ENCODE measurements at places on chromosomes 4 and X.

DNA sequence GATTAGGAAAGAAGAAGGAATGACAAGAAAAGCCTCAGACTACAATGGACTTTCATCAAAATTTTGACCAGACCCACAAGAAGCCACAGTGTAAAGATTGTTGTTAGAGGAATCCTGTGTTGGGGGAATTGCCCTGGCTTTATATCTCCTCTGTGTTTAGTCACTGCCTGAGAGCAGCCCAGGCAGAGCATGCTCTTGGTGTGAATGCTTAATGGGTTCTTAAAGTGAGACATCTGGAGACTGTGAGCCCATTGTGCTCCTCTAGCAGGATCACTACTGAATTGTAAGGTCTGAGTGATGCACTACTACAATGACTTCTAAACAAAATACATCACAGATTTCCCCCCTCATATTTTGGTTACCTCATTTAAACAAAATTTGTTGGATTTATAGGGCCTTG lies 1860.5 kb upstream of the ADGRL3 start:
- no peak for DNase-seq

DNA sequence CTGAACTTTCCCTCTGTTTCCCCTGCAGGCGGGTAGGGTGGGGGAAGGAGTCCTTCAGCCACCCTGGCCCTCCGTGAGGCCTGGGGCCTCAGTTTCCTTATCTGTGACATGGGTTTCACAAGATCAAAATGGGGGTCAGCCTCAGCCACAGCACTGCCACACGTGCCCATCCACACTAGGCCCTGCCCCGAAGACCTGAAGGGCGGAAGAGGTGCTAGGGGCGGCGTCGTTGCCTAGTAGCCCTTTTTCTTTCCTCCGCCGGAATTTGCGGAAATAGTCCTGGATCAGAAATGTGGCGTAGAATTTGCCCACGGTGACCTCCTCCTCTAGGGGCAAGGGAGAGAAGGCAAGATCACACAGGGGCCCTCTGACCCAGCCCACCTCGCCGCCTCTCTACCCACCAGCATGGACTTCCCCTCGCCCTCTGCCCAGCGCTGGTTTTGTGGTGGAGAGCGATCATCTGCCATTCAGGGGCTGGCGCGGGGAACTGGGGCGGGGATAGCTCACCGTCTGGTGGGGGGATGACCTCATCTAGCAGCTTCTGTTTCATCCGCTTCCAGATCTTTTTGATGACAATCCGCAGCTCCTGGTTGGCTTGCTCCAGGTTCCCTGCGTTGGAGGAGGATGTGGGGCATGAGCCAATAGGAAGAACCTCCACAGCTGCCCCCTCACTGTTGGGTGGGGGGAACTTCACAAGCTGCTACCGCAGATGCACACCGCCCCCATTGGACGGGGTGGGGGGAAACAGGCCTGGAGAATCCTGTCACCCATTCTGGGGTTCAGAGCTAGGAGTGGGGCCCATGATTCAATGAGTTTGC lies 9.7 kb upstream of the SYP start:
- no peak for DNase-seq

GRCh38 chrX:134631426-134632346 lies 26.6 kb downstream of the PLAC1 start:
- DNase-seq: no peak

- DNase-seq: no peak
Observed at GRCh38 chrX:119240356-119240755, 4.3 kb downstream of the PGRMC1 start.

DNA sequence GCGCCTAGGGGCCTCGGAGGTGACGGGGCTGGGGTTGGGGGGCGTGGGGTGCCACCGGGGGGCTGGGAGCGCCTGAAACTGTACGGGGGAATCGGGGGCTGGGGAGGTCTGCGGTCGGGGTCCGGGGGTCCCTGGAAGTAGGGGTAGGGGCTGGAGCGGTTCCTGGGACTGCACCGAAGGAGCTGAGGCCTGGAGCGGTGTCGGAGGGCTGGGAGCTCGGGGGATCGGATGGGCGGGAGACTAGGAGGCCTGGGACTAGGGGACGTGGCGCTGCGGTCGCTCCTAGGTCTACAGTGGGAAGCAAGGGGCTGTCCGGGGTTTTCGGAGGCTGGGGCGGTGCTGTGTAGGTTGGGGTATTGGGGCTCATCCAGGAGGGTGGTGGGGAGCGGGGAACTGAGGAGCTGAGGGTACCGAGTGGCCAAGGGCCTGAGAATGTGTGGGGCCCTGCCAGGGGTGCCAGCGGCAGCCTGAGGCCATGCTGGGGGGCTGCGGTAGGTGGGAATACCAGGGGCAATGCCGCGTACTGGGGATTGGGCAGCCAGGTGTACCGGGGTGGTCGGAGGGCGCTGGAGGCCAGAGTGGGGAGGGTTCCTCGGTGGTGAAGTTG lies 562 bp downstream of the AKAP17A start:
- no peak for DNase-seq

DNA sequence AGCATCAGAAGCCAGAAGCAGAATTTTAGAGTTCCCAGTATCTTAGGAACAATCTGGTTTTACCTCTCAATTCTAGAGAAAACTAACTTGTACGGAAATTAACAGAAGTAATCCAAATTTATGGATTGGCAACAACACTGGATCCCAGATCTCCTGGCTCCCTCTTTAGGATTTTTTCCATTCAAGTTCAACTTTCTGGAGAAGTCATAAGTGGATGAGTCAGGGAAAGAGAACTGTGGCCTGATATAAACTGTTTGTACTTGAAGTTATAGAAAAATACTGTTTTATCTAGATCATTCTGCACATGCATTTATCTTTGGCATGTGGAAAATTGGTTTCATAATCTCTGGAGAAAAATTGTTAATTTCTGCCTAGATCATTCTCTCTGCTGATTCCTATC lies 380.4 kb downstream of the PCDH7 start:
- no peak for DNase-seq

DNA sequence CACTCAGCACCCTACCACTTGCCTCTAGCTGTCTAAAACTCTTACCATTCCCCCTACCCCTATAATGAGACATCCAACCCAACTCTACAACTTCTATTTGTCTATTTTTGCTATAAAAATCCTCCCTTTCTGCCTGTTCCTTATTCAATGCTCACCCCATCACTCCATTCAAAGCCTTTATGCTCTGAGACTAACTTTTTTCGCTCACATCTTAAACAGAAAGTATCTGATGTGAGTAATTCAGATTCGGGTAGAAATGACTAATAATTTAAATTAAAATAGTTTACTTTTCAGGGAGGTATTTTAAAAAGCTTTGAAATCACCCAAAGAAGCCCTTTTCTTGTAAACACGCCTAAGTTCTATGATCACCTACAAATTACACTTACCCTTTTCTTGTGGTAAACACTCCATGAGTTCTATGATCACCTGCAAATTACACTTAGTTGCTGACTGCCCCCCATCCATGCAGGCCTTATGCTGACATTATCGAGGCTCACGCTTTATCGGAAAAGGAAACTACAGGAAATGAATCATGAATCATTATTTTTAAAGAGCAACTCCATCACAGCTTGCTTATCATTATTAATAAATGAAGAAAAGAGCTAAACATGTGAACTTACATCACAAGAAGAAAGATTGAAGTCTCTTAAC lies 168.7 kb upstream of the PPP1R2C start:
- no peak for DNase-seq

DNA sequence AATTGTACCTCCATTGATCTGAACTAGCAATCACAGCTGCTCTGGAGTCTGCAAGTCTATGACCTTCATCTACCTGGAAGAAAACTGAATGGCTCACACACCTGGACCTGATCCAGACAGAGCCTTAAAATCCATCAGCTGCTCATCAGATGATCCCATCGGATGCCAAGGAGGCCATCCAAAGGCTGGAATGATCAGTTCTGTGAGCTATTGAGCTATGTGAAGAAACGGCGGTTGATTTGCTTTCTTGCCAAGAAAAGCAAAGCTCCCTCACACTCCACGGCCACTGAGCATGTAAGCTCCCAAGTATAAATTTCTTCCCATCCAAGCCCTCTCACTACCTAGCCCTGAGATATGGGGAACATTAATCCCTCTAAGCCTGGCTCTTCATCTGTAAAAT lies 63.1 kb downstream of the RELL1 start:
- no peak for DNase-seq

GRCh38 chrX:130057209-130057608 lies 53.1 kb downstream of the ELF4 start:
- no peak for DNase-seq

- no peak for DNase-seq
Observed at GRCh38 chr4:38107818-38108217, 147.6 kb downstream of the PTTG2 start.

DNA sequence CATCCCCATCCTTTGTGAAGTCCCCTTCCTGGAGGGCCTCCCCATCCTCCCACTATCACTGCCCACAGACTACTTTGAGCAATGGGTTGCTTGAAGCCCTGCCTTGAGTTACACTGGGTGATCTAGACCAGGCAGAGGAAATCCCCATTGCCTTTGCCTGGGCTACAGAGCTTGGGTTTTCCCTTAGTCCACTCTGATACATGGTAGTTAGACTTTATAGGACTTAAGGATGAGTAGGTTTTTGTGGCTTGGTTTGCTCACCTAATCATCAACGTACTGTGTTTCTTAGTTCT lies 56.6 kb downstream of the TMEM131L start:
- DNase-seq: no peak

- no peak for DNase-seq
Observed at GRCh38 chr4:157025898-157026297, 50.1 kb upstream of the GLRB start.

GRCh38 chr4:150751648-150752047 lies 169.7 kb downstream of the MAB21L2 start:
- DNase-seq: no peak

DNA sequence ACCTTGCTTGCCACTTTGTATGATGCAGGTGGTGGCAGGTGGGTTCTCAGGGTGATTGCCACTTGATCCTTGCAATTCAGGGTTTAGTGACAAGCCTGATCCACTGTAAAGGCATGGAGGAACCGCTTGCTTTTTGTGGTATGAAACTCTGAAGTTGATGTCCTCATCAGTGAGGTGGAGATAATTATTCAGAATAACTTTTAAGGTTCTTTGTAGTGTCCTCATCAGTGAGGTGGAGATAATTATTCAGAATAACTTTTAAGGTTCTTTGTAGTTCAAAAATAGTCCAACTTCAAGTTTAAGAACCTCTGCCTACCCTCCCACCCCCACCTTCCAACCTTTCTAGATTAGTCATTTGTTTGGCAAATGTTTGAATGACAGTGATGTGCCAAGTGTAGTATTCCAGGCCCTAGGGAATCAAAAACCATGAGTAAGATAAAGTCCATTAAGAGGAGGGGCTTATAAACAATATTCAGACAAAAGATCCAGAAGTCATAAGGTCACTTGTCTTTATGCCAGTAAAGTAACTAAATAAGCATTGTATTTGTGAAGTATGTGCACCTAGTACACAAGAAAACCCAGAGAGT lies 51.2 kb downstream of the DCUN1D4 start:
- no peak for DNase-seq

GRCh38 chr4:152535360-152535902 lies 461 bp downstream of the FBXW7 start:
- no peak for DNase-seq

DNA sequence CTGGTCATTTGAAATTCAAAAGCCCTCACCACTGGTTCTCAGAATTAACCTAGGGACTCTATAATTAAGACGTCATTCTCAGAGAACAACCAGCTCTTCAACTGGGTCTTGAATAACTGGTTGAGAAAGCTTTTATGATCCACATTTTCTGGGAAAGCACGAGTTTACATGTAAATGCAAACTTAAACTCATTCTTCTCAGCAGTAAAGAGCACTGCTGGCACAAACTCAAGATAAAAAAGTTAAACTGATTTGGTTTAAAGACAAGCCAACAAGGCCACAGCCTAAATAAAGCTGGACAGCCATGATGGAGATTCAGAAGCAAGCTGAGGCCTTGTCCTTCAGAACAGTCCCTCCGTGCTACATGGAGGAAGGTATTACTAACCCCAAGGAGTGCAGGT lies 13.2 kb downstream of the BST1 start:
- DNase-seq: no peak

- DNase-seq: no peak
Observed at GRCh38 chrX:44343412-44344141, at the start of gene EFHC2. Gene EFHC2 (minus strand): TSS chrX:44343672. CDS start chrX:44343588, 84 bp downstream.

- DNase-seq: no peak
Observed at GRCh38 chr4:186676531-186677161, 47.0 kb downstream of the FAT1 start.

DNA sequence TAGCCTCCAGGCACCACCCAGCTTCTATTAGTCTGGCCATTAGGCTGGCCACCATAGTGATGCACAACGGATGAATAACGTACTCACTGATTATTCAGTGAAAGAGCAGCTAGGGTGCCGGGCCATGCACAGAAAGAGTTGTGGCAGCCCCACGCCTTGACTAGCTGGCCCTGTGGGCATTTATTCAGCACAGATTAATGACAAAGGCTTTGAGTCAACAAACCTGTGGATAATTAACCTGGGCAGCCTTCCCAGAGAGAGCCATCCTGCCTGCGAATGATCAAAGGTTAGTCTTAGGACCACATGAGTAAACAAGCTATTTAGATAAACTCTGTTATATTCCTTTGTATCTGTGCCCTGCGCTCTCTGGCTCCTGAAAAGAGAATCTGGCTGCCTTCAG lies 37.2 kb downstream of the MAP9 start:
- DNase-seq: no peak

GRCh38 chr4:89336818-89337420 lies 29.3 kb upstream of the GPRIN3 start:
- no peak for DNase-seq

DNA sequence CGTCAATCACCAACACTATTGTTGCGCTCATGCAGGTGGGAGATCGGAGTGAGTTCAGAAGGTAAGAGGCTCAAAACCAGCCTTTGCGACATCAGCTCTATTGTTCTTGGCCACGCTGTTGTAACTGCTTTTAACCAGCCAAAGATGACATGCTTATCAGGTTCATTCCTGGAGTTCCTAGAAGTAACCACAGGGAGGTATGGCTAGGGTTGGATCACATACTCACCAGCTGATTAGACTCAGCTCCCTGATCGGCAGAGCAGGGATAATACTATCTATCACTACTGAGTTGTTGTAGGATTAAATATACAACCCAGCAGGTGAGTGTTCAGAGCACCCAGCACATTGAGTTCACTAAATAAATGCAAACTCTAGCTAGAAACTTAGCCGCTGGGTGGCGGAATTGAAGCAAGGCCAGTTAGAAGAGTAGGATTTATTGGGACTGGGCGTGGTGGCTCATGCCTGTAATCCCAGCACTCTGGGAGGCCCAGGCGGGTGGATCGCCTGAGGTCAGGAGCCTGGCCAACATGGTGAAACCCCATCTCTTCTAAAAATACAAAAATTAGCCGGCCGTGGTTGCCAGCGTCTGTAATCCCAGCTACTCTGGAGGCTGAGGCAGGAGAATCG lies 12.4 kb downstream of the SLC34A2 start:
- DNase-seq: no peak

- no peak for DNase-seq
Observed at GRCh38 chr4:102860611-102861324, 8.0 kb upstream of the CISD2 start.

Measured in activated CD8-positive, alpha-beta memory T cell treated with anti-CD3 and anti-CD28 coated beads for 1 hour (primary cell).